GM19239 (cell line): ENCODE measurements at places on chromosomes 1 and 21.

- DNase-seq = peak; percentile 46
Measured at GRCh38 chr1:234326497-234327366, 46.5 kb upstream of the COA6 start.

DNA sequence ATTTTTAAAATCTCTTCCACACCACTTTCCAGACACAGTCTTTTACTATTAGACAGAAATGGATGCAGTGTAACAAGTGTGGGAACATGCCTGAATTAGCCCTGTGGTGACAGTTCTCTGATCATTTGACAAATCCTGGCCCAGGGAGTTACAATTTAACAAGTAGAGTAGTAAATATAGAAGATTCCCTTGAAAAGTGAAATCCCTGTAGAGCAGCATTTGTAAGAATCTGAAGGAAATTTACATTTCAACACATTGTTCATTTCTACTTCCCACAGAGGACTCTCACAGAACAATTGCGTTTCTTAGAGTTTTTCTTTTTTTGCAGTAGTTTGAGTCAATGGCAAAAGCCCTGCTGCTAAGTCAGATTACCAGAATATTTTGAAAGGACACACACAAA lies 458.3 kb upstream of the BRINP3 start:
- no peak for DNase-seq

- DNase-seq = no peak
Measured at GRCh38 chr1:86389307-86389706, 6.8 kb downstream of the ODF2L start.

- DNase-seq = no peak
Measured at GRCh38 chr1:29811247-29811646, 574.9 kb downstream of the PTPRU start.

DNA sequence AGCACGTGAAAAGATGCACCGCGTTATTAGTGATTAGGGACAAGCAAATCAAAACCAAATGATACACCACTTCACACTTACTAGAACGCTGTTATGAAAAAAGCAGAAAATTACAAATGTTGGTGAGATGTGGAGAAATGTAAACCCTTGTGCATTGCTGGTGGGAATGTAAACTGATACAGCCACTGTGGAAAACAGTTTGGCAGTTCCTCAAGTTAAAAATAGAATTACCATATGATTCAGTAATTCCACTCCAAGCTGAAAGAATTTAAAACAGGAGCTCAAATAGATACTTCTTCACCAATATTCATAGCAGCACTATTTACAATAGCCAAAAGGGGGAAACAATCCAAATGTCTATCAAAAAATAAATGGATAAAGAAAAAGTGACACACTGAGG lies 10.3 kb upstream of the EVI5 start:
- no peak for DNase-seq
